ENCODE measurements at places on chromosomes 2 and 18.

GRCh38 chr18:45619826-45620201, 4.5 kb downstream of the SLC14A2 start:
- no peaks in the 10 kb centered on the region for H3K36me3 ChIP-seq
- DNase-seq: no peak
- H3K27me3 ChIP-seq: no peaks in the 10 kb centered on the region
- H3K4me3 ChIP-seq: no peak overlapping the region
- H3K27ac ChIP-seq: no peak overlapping the region

DNA sequence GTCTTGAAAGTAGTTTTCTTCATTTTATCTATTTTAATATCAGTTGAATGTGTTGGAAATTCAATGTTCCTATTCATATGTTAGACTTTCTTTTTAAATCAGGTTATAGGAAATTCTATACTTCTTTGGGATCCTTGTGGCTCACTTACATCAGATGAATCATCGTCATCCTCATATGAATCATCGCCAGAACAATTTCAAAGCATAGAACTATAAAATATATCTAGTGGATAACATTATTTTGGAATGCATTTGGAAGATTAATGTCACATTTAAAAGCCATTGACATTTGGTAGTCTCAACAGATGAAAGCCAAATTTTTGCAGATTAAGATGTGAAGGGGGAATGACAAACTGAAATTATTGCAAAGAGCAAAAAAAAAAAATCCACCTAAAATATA, 94.1 kb downstream of the FAM161A start:
- H3K4me3 ChIP-seq: no peak overlapping the region
- DNase-seq: no peak
- H3K27ac ChIP-seq: no peak overlapping the region
- no peaks in the 10 kb centered on the region for H3K36me3 ChIP-seq
- no peaks in the 10 kb centered on the region for H3K27me3 ChIP-seq

DNA sequence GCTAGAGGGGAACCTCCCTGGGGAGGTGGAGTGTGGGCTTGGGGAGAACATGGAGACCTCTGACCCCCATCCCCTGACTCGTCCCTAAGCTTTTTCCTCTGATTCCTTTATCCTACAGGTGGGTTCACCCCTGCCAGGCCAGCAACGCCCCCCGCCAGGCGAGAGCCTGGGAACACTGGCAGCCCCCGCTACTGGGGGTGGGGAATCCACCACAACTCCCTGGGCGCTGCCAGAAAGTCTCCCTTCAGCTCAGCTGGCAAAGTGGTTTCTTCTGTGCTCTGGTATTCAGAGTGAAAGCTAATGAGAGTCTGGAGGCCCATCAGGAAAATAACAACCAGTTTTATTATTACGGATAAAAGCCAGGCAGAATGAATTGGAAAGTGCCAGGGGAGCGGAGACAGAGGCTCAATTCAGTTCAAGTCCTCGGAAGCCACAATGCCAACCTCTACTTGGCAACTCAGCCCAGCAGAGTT, 2.8 kb downstream of the DIPK1C start:
- no peak overlapping the region for H3K27ac ChIP-seq
- peaks cover 54% of the 10 kb centered on the region for H3K27me3 ChIP-seq
- no peak for DNase-seq
- peaks cover 24% of the 10 kb centered on the region for H3K4me1 ChIP-seq
- no peaks in the 10 kb centered on the region for H3K36me3 ChIP-seq

DNA sequence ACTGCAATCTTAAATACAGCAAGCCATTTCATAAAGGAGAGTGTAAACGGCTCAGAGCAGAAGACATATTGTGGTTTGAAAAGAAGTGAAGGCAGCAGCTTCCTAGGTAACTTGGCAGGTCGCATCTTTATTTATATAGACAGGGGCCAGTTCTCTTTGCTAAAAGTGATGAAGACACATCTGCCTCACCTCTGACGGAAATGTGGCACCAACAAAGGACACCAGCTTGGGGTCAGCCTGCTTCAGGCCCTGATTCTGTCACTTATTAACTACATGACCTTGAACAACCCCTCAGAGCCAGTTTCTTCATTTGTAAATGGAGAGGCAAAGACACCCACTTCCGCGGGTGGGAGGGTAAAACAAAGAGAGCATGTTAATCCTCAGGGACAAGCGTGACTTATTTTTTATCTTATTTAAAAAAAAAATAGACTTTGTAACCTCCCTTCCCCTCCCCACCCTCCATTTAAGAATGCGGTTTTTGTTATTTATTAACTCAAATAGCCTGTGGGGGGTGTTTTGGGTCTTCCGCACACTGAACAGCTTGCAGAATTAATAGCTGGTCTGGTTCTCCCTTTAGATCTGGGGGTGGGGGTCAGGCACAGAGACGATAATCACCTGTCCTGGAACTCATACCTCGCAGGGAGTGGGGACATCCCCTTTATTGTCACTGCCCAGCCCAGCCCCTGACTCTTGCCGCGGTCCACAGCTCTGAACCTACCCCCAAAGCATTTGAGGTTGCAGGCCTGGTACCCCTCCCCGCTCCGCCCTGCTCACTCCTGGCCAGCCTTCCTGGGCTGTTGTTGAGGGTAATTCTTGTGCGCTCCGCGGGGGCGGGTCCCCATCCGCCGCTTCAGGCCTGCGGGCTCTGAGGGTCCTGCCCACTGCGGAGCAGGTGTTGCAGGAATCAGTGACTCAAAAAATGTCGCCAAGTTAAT, 64.2 kb upstream of the TMEM17 start:
- peaks cover 22% of the 10 kb centered on the region for H3K27me3 ChIP-seq
- H3K4me3 ChIP-seq: no peak overlapping the region
- DNase-seq: no peak
- no peak overlapping the region for H3K27ac ChIP-seq
- H3K4me1 ChIP-seq: peaks cover 9% of the 10 kb centered on the region

All from spleen (tissue), 13 donors.